Esophagus mucosa (tissue), 1 donor: ENCODE measurements at places on chromosomes 1 and 21.

DNA sequence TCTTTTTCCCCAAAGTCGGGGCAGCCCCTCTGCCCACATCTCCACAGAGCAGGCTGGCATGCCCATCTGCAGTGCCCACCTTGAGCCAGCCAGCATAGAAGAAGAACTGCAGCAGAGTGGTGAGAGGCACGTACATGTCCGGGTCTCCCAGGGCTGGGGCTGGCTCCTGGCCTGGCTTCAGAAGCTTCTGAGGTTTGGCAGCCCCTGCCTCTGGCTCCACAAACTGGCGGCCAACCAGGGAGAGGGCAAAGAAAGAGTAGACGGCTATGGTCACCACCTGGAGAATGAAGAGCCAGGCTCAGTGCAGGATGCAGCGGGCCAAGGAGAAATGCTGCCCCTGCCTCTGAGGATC, 3.0 kb downstream of the BEST4 start:
- no peak for ATAC-seq

GRCh38 chr1:89847191-89847729, 26.4 kb downstream of the LRRC8D start:
- ATAC-seq, result no peak

DNA sequence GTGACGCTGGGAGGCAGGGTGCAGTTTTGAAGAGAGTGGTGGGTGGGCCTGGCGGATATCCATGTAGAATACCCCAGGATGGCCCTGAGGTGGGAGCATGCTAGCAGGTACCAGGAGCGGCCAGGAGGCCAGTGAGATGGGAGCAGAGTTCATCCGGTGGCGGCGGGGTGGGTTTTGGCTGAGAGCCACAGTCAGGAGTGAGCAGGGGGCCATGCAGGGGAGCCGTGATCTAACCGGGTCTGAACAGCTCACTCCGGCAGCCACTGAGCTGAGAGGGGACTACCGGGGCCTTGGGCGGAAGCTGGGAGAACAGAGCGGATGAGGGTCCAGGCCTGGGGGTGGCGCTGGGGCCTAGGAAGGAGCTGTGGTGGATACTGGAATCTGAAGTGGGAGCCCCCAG, 47.6 kb upstream of the LRP8 start:
- no peak for ATAC-seq

- ATAC-seq, result no peak
Measured at GRCh38 chr1:197763307-197763706, 12.0 kb downstream of the DENND1B start.

- no peak for ATAC-seq
Measured at GRCh38 chr1:69645477-69645876, 77.8 kb downstream of the LRRC7 start.

DNA sequence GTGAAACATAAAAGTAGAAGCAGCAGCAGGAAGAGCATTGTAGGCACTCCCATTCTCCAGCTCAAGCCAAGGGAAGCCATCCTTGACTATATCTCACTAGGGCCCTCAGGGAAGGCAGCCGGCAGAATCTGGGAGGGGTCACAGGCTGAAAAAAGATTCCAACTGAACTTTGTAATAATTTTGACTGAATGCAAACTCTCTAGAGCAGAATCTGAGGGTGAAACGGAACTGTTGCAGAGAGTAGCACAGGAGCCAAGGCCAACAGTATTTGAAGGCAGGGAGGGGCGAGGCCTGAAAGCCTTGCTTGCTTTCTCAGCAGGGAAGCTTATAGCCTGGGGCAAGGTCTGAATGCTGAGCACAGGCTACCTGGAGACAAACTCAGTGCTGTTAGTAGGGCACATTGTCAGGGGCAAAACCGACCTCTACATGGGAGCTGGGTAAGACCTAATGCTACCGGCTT, 180.6 kb downstream of the COL24A1 start:
- no peak for ATAC-seq

DNA sequence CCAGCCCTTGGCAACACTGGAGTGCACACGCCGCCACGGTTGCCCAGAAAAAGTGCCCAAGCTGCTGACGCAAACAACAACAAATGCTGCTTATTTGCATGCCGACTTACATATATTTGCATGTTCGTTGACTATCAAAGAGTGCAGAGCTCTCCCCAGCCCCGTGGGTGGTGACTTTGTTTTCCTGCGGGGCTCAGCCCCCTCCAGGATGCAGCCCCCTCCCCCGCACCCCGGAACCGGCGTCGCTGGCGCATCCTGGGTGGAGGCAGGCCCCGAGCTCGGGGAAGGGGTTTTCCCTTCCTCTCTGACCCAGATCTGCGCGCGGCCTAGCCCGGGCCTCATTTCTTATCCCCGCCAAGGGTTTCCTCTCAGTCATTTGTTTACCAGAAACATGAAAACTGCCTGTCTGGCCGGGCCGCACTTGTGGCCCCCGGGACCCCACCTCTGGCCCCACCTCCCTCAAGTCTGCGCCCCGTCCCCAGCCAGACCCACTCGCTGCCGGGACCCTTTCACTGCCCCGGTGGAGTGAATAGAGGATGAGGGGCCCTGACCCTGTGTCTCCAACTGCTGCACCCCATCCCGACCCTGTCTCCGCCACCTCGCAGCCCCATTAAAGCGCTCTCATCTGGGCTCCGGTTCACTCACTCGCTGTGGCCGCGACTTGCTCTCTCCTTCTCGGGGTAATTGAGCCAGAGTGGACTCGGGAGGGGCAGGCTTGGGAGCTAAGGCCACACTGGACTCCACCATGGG, 5.5 kb downstream of the TNFRSF25 start:
- ATAC-seq, result no peak

- ATAC-seq, result no peak
Measured at GRCh38 chr1:238187575-238187949, 296.8 kb upstream of the ZP4 start.

DNA sequence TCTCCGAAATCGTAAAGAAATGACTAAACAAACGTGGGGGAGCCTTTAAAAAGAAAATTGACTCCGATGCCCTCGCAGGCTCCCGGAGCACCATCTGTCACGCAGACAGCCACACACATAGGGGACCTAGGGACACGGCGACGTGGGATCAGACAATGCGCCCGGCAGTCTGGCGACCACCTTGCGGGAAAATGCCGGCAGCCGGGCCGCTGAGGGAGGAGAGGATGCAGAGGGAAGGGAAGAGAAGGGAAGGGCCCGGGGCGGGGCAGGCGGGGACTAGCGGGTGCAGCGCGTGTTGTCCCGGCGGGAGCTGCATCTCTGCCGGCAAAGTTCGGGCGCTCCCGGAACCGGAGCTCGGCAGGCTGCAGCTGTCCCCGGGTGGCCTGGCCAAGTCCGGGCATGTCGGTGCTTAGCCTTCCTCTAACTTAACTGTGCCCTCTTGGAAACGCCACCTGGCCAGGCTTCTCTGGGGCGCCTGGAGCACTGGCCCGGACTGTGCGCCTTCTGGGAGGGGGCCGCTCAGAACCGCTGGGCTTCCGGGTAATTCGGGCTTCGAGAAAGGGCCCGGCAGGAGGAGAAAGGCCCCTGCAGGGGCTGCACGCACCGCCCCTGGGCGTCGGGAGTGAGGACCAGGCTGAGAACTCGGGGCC, 1.8 kb downstream of the NHLH2 start:
- peak; percentile 91 for ATAC-seq

GRCh38 chr1:30650968-30651320, 72.4 kb downstream of the MATN1 start:
- no peak for ATAC-seq

DNA sequence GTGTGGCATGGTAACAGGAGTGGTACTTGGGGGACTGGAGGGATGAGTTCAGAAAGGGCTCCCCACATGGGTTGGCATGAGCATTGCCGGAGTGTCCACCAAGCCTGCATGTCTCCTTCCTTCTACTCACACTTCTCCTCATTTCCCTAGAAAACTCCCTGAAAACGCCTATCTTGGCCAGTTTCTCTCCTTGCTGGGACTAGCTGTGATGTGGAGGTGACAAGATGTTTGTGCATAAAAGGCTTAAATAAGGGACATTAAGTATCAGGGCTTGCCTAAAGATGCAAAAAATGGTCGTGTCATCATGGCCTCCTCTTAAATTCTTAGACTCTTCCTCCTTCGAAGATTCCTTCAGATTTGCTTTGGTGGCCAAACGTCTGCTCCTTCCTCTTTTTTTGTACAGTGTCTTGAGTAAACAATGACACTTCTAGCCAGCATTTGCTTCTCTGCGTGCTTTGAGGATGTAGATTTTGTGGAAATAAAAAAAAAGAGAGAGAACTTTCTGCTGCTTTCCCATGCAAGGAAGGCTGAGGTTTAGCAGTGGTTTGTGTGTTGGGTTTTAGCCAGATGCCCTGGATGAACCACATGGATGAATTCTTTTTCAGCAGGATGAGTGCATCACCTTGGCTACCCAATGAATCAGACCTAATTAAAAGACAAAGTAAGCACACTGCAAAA, 239.1 kb upstream of the IRF2BP2 start:
- ATAC-seq, result no peak
